ENCODE measurements at places on chromosomes 4 and X.

GRCh38 chr4:9988363-9988749, 32.9 kb downstream of the SLC2A9 start:
- no peak for DNase-seq

- DNase-seq: no peak
Measured at GRCh38 chr4:14323191-14323590, 679.1 kb upstream of the CPEB2 start.

- no peak for DNase-seq
Measured at GRCh38 chr4:5292101-5292500, 240.8 kb downstream of the STK32B start.

DNA sequence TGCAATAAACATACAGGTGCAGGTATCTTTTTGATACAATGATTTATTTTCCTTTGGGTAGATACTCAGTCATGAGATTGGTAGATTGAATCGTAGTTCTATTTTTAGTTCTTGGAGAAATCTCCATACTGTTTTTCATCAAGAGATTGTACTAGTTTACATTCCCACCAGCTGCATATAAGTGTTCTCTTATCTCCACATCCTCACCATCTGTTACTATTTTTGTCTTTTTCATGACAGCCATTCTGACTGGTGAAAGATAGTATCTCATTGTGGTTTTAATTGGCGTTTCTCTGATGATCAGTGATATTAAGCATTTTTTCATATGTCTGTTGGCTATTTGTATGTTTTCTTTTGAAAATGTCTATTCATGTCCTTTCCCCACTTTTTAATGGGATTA, 202.2 kb downstream of the RAPGEF2 start:
- no peak for DNase-seq

- no peak for DNase-seq
Measured at GRCh38 chrX:123924186-123924585, 37.3 kb upstream of the STAG2 start.

DNA sequence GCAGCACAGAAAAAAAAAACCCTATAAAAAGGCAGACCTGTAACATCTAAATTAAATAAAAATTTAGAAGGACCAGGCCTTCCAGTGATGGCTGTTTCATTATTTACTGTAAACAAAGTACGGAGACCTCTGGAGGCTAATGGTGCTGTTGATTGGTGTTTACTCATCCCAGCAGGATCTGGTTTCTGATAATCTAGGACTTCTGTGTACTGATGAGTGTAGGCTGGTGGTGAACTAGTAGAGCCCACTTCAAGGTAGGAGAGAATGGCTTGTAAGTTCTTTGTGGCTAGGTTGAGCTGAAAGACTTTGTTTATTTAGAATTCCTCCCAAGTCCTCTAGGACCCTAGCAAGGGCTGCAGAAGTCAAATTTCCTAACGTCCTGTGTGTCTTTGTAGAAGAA, 398.1 kb upstream of the PITX2 start:
- no peak for DNase-seq

- no peak for DNase-seq
Measured at GRCh38 chrX:19040373-19040772, 56.5 kb upstream of the PHKA2 start.

GRCh38 chr4:95599777-95600400, 51.1 kb upstream of the UNC5C start:
- peak; percentile 51 for DNase-seq

DNA sequence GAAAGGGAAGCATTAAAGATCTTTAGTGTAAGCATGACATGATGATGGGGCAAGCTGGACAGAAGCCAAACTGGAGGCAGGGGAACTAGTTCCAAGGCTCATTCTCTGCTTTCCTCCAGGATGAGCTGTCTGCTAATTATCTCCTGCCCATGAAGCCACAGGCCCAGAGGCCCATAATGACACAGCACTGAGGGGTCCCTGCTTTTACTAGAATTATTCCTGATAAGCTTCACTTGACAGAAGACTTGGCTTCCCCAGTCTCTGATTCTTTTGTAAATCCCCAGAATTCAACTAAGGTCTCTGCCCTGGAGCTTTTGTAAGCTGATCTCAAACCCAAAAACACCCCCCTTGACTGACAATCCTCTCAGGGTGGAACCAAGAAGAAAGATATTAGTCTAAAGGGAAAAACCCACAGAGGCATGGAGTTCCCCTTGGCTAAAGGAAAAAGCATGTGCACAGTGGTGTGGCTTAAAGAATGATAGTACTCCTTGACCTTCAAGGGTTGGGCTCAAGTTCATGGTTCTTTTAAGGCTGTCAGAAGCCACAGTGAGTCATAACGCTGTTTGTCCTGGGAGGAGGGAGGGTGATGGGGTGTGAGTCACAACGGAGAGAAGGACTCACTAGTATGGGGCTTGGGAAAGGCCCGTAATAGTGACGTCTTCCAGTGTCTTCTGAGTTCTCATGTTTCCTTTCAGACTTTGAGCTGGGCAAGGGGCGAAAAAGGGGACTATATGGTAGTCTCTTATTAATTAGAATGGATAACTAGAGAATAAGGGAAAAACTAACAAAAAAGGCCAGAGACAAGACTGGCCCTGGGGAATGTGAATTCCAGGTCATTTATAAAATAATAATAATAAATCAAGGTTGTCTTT, 146.0 kb upstream of the CPEB2 start:
- no peak for DNase-seq

GRCh38 chr4:107008115-107008514, 28.0 kb downstream of the DKK2 start:
- DNase-seq: no peak

GRCh38 chrX:153974003-153974725, 1.6 kb downstream of the TMEM187 start:
- DNase-seq: no peak
